ENCODE measurements at places on chromosomes 1 and 21.

GRCh38 chr1:111736548-111737215 lies 2.5 kb downstream of the INKA2 start:
- no peak for DNase-seq

GRCh38 chr1:225423518-225423855 lies 4.4 kb downstream of the LBR start:
- DNase-seq, result no peak

- DNase-seq, result no peak
Observed at GRCh38 chr1:197660389-197660788, 114.9 kb downstream of the DENND1B start.

- DNase-seq, result no peak
Observed at GRCh38 chr21:41345934-41346685, 15.7 kb upstream of the MX2 start.

Measured in activated CD8-positive, alpha-beta memory T cell treated with anti-CD3 and anti-CD28 coated beads for 1 hour (primary cell).